ENCODE measurements at places on chromosomes 5 and 9.
A peak's percentile ranks its signal among the peaks of the same experiment; 100 is the strongest.

GRCh38 chr9:109249615-109250014 lies 71.2 kb downstream of the EPB41L4B start:
- H3K36me3 ChIP-seq = no peaks in the 10 kb centered on the region
- no peak overlapping the region for H3K27ac ChIP-seq
- peaks cover 28% of the 10 kb centered on the region for H3K27me3 ChIP-seq
- H3K4me1 ChIP-seq = peaks cover 3% of the 10 kb centered on the region

DNA sequence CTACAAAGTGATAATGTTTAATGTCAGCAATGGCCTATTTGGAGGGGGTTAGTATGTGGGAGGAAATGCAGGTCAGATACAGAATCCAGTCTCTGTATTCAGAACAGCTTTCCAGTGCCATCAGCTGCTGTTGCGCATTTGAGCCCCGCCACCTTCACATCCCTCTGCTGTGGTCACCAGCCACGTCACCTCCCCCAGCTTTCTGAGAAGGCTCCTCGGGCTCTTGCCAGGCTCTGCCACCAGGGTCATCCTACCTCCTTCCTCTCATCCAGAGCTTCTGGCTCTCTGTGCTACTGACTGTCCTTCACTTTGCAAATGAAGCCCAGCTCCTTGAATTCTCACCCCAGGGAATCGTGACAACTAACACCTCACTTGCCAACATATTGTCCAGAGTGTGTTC lies 138.8 kb downstream of the PIK3R1 start:
- H3K27ac ChIP-seq = no peak overlapping the region
- H3K4me3 ChIP-seq = no peak overlapping the region
- H3K27me3 ChIP-seq = no peaks in the 10 kb centered on the region
- no peak for DNase-seq
- H3K4me1 ChIP-seq = peaks cover 3% of the 10 kb centered on the region
- no peaks in the 10 kb centered on the region for H3K36me3 ChIP-seq

DNA sequence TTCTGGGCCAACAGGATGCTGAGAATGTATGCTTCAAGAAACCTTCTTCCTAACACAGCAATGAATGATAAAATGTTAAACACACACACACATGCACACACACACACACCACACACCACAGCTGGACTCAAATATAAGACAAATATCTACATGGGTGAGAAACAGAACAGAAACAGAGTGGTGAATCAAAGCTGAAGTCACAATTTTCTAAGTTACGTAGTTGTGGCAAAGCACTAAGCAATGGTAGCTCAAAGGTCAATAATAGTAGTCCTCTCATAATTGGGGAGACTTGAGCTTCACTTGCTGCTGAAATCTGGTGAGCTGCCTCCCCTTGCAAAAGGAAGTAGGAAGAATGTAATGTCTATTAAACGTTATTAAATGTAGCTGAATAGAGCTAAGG lies 33.7 kb upstream of the ITGA1 start:
- no peak for DNase-seq
- no peak overlapping the region for H3K27ac ChIP-seq
- no peaks in the 10 kb centered on the region for H3K36me3 ChIP-seq

DNA sequence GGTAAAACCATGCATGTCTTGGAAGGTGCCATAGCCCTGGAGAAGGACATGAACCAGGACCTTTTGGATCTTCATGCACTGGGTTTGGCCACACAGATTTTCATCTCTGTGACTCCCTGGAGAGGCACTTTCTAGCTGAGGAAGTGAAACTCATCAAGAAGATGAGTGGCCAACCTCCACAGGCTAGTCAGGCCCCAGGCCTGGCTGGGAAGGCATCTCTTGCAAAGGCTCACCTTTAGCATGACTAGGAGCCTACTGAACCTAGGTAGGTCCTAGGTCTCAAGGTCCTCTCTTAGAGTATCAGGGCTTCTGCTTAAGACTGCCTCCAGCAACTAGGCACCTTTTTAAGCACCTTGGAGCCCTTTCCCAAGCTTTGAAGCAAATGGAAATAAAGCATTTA lies 1448.7 kb upstream of the ACO1 start:
- H3K4me1 ChIP-seq = no peaks in the 10 kb centered on the region
- H3K4me3 ChIP-seq = no peak overlapping the region
- DNase-seq = no peak
- H3K36me3 ChIP-seq = no peaks in the 10 kb centered on the region
- H3K27me3 ChIP-seq = no peaks in the 10 kb centered on the region

GRCh38 chr9:134174073-134174449 lies 9.7 kb upstream of the RNU6ATAC start:
- no peak overlapping the region for H3K27ac ChIP-seq
- peak overlapping the region; percentile 55 for H3K4me3 ChIP-seq
- peaks cover 15% of the 10 kb centered on the region for H3K4me1 ChIP-seq
- peak; percentile 75 for DNase-seq

DNA sequence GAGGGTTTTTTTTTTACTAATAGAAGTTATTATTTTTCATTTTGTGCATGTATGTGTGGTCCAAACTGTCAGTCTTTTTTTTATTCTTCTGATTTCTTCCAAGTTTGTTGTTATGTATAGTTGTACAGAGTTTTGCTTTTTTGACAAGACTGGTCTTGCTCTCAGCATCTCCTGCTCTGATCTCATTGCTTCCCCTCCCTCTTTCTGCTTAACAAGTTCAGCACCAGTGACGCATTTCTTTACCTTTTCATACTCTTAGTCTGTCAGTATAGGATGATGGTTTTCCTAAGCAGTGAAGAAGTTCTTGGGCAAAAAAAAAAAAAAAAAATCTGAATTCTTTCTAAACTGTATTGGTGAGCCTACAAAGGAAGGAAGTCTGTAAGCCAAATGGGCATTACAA lies 135.1 kb downstream of the CD180 start:
- no peaks in the 10 kb centered on the region for H3K36me3 ChIP-seq
- H3K27me3 ChIP-seq = peaks cover 3% of the 10 kb centered on the region
- H3K4me1 ChIP-seq = no peaks in the 10 kb centered on the region
- DNase-seq = no peak
- no peak overlapping the region for H3K27ac ChIP-seq

All from naive B cell (primary cell).